Mesangial cell (primary cell): ENCODE measurements at places on chromosomes 13 and 19. TPM values are rescaled to one million over a fixed set of nuclear protein-coding genes. Genes with fewer than 3 reads are reported as not detected.

The GRK1 gene
- total RNA-seq = not detected in 2 replicates

The EBI3 gene
- 2.3 and 4.4 TPM in 2 replicates for total RNA-seq

The KISS1R gene
- 0.13 TPM in 1 of 2 replicates, not detected in the other for total RNA-seq

The HSPB6 gene
- 2.3 and 6.8 TPM in 2 replicates for total RNA-seq

The YJEFN3 gene
- 0.51 and 0.98 TPM in 2 replicates for total RNA-seq

The KLF1 gene
- total RNA-seq = not detected in 2 replicates

The ZNF837 gene
- 4.9 and 7.5 TPM in 2 replicates for total RNA-seq

The DCT gene
- under 0.01 and 0.25 TPM in 2 replicates for total RNA-seq
